ENCODE measurements at places on chromosomes 11 and 22. TPM values are rescaled to one million over a fixed set of nuclear protein-coding genes. Genes with fewer than 3 reads are reported as not detected.

The OR51L1 gene
- not detected for polyA plus RNA-seq

The TAGLN gene
- 309 TPM for polyA plus RNA-seq

The ATG2A gene
- 34.1 TPM for polyA plus RNA-seq

The ENTHD1 gene
- polyA plus RNA-seq, result not detected

The DBX1 gene
- polyA plus RNA-seq, result not detected

The ALX4 gene
- not detected for polyA plus RNA-seq

The MUC15 gene
- polyA plus RNA-seq, result not detected

The TMEM126A gene
- polyA plus RNA-seq, result 25.6 TPM

The KRTAP5-1 gene
- polyA plus RNA-seq, result not detected

The APLNR gene
- polyA plus RNA-seq, result 4.5 TPM

The KRTAP5-8 gene
- polyA plus RNA-seq, result not detected

The HMOX1 gene
- 18.7 TPM for polyA plus RNA-seq

The MRGPRX4 gene
- polyA plus RNA-seq, result not detected

The DMC1 gene
- 1.1 TPM for polyA plus RNA-seq

The MPST gene
- 249 TPM for polyA plus RNA-seq

The HBB gene
- 13.6 TPM for polyA plus RNA-seq

The F2 gene
- polyA plus RNA-seq, result 1,337 TPM

The TMEM9B gene
- polyA plus RNA-seq, result 17.0 TPM

The MS4A4A gene
- polyA plus RNA-seq, result 16.1 TPM

The CCDC89 gene
- polyA plus RNA-seq, result 0.17 TPM

The RPLP2 gene
- 476 TPM for polyA plus RNA-seq

The CASP5 gene
- polyA plus RNA-seq, result 0.18 TPM

The SNX15 gene
- polyA plus RNA-seq, result 4.8 TPM

The MCAM gene
- 10.3 TPM for polyA plus RNA-seq

The IFITM10 gene
- polyA plus RNA-seq, result 2.9 TPM

The CENPM gene
- polyA plus RNA-seq, result 1.7 TPM

The PHOX2A gene
- polyA plus RNA-seq, result not detected

The MFRP gene
- not detected for polyA plus RNA-seq

The ADM2 gene
- 2.8 TPM for polyA plus RNA-seq

The CD248 gene
- 0.64 TPM for polyA plus RNA-seq

The EPS8L2 gene
- 62.2 TPM for polyA plus RNA-seq

The ANGPTL5 gene
- polyA plus RNA-seq, result not detected

The SCGB2A2 gene
- polyA plus RNA-seq, result not detected

The PDE3B gene
- polyA plus RNA-seq, result 11.3 TPM

The SUSD2 gene
- polyA plus RNA-seq, result 2.5 TPM

The MS4A3 gene
- 0.25 TPM for polyA plus RNA-seq

The TENM4 gene
- polyA plus RNA-seq, result 0.03 TPM

The OR8D4 gene
- polyA plus RNA-seq, result not detected

The NPTXR gene
- 0.07 TPM for polyA plus RNA-seq

The TIRAP gene
- 3.9 TPM for polyA plus RNA-seq

The APOL5 gene
- polyA plus RNA-seq, result 0.43 TPM

The IL17RA gene
- polyA plus RNA-seq, result 3.1 TPM

The OSBP2 gene
- 0.43 TPM for polyA plus RNA-seq

The HYLS1 gene
- polyA plus RNA-seq, result 1.9 TPM

The INS gene
- polyA plus RNA-seq, result not detected

The IL18 gene
- 3.3 TPM for polyA plus RNA-seq

The TRIM6 gene
- polyA plus RNA-seq, result 0.40 TPM

The VWCE gene
- polyA plus RNA-seq, result 6.0 TPM

The RAPSN gene
- 0.28 TPM for polyA plus RNA-seq

The DCDC1 gene
- polyA plus RNA-seq, result 0.38 TPM

All from liver (tissue), 10 donors.